ENCODE measurements at places on chromosomes 12 and 14.

DNA sequence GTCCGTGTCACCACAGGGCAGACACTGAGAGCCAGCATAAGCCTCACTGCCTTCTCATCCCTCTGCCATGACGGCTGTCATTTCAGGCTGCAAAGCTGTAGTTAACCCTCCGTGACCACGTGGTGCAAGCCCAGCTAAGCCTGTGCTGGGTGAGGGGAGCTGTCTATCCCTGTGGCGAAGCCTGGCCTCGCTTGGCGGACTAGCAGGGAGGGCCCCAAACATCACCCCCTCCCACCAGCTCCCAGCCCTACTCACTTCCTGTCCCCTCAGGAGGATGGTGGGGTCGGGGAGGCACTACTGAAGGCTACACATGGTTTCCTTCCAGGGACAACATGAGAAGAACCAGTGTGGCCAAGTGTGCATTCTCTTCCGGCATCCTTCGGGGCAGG is 88.2 kb downstream of the CHGA start:
- DNase-seq: no peak

GRCh38 chr14:88247228-88247627 is 75.8 kb downstream of the KCNK10 start:
- DNase-seq: no peak

GRCh38 chr12:30970559-30971197 is 44.1 kb downstream of the TSPAN11 start:
- DNase-seq: no peak

DNA sequence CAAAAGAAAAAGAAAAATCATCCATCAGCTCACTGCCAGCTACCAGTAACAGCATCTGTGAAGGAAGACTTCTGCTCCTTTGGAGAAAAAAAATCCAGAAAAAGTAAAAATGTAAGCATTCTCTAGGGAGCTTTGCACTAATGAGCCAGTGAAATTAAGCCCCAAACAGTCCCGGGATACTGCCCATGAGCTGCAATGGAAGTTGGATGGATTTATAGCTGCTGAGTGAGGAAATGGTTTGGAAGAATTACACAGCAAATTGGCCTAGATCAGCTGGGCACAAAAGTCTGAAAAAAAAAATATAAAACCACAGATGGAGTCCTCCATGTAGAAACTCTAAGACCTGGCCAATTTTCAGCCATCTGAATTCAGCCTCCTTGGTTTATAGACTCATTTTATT is 462.9 kb upstream of the USP15 start:
- DNase-seq: no peak
